M059J (cell line): ENCODE measurements at places on chromosomes 1 and 21.

DNA sequence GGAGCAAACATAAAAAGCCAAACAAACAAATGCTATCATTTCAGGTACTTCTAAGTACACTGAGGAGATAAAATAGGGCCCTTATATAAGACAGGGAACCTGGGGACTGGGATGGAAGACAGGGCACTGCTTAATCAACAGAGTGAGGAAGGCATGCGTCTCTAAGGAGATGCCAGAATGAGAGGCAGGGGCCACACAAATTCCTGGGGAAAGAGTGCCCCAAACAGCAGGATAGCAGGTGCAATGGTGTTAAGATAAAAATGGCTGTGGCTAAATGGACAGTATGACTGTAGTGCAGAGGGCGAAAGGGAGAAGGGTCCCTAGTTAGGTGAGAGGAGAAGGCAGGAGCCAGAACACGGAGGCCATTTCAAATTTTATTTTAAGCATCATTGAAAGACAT is 113.9 kb downstream of the ZBTB18 start:
- DNase-seq = no peak

DNA sequence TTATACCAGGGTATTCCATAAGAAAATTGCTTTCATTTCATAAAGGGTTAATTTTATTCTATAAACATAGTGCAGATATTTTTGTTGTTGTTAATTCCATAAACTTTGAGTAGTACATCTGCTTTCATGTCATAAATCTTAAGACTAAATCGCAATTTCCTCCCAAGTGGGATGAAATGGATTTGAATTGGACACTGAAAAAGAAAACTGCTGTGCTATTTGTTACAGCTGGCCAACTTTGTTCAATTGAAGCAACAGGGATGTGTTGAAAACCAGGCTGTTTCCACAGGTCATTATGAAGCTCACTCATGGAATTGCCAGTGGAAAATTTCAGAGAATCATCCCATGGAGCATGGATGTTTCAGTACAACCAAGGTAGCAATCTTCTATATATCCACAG is 252.5 kb upstream of the RGS18 start:
- DNase-seq = no peak

GRCh38 chr21:41149199-41149598 is 18.8 kb upstream of the BACE2 start:
- DNase-seq = no peak

- DNase-seq = no peak
Measured at GRCh38 chr1:197961449-197961848, 44.3 kb downstream of the LHX9 start.

DNA sequence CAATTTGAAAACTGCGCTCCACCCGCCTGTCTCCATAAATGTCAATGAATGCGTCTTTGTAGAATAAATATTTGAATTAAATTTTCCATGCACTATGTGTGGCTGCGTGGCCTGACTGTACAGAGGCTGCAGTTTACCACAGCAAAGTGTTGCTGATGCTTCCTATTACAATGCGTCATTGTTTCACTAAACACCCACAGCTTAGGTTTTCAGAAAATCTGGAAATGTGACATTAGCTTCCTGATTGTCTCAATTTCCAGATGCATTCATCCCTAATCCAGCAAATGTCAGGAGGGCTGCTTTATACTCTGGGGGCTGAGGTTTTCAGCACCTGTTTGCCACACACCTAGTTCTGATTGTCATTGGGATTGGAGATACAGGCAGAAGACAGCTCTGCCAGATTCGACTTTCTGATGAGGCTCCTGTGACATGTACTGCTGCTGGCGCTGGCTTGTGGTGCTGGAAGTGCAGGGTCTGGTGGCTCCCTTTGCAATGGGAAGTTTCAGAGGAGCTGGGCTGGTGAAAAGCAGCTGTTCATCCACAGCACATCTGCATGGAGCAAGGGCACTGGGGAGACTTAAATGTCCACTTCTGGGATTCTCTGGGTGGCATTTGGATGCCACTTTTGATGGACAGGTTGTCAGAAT is 40.0 kb downstream of the URB2 start:
- no peak for DNase-seq

DNA sequence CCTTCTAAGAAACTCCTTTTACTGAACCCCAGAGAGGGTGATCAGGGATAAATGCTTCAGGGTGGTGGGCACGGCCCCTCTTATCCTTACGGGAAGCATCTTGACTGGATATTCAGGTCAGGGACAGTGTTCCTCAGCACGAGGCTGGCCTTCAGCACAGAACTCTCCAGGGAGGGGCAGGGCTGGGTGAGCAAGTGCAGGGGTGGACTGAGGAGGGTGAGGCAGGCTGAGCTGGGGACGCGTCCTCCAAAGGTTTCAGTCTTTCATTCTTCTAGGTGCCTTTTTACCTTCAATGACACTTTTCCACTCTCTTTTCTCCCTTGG is 52.3 kb downstream of the RASSF5 start:
- DNase-seq = no peak

DNA sequence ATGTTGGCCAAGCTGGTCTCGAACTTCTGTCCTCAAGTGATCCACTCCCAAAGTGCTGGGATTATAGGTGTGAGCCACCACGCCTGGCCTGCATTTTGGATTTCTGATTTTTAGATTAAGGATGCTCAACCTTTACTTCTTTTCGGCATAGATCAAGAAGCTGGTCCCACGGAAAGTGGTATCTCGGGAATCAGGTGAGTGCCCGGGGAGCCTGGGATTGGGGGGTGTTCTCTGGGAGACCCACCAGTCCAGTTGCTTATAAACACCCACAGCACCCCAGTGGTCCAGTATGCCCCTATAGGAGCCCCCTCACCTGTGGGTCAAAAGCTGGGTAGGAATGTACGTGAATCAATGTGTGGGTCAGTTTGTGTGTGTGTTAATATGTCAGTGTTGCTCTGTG is 3.2 kb downstream of the SH3D21 start:
- no peak for DNase-seq
